HepG2 (cell line): ENCODE measurements at places on chromosomes 12 and 14.
A peak's percentile ranks its signal among the peaks of the same experiment; 100 is the strongest.

- DNase-seq = no peak
Measured at GRCh38 chr14:38951451-38951850, 151.6 kb downstream of the SEC23A start.

DNA sequence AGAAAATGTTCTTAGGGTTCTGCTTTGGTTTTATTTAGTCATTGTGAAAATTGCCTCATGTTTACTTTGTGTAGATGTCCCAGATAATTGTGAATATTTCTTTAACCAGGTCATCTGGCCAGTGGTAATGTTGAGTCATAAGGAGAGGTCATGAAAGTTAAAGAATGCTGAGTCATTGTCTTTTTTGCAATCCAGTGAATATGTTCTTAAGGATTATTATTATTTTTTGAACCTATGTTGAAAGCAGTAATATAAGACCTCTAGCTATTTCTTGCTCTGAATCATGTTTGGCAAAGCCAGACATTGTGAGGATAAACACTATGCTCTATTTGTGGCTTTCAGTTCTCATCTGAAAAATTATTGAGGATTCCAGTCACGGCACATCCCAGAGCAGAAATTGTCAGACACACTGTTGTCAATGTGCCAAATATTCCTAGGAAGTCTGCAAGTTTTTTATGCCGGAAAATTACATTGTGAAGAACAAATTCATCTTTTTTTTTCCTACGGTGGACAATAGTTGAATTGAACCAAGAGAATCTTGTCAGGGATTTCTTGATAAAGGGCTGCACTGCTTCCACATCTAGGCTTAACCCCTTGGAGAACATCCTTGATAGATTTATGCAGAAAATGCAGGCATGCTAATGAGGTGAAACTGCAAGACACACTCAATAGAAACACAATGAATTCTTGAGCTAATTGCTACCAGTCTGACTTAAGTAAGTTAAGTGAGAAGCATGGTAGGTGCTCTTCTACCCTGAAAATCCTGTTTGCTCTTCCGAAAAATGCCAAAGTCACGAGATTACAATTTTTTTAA lies 369.6 kb downstream of the ATP23 start:
- DNase-seq = peak; percentile 28

- no peak for DNase-seq
Measured at GRCh38 chr12:47077206-47078085, 2.0 kb upstream of the PCED1B start.

- no peak for DNase-seq
Measured at GRCh38 chr14:102182190-102182589, 42.5 kb downstream of the WDR20 start.

DNA sequence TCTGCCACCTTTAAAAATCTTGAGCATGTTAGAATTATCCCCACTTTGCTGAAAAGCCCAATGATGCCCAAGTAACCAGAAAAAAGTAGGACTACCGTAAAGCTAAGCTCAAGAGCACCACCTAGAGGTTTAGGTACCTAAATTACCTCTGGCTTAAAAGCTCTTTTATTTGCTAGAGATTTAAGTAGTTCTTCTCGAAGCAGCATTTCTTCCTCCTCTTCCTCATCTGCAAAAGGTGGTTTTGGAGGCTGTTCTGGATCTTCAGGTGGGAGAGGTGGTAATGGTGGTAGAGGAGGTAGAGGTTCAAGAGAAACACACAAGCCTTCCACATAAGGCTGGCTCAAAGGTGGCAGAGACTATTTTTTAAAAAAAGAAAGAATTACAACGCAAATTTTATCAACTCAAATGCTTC lies 26.9 kb downstream of the ZFC3H1 start:
- peak; percentile 70 for DNase-seq

DNA sequence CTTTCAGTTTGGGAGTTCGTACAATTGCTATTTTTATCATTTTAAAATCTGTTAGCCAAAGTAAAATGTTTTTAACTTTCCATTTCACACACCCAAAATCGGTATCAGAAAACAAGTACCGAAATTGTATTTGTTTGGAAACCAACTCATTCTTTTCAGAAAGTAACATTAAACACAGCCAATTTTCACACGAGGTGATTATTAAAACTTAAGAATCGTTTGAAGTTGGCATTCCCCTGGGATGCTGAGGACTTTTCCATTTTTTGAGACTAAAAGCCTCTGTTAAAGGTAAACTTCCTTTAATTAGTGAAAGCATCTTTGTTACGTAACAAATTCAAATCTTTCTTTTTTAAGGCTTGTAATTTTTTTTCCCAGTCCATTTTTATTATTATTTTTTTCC lies 623.0 kb downstream of the VRK1 start:
- no peak for DNase-seq

GRCh38 chr12:38373784-38374183 lies 57.2 kb downstream of the ALG10B start:
- no peak for DNase-seq

DNA sequence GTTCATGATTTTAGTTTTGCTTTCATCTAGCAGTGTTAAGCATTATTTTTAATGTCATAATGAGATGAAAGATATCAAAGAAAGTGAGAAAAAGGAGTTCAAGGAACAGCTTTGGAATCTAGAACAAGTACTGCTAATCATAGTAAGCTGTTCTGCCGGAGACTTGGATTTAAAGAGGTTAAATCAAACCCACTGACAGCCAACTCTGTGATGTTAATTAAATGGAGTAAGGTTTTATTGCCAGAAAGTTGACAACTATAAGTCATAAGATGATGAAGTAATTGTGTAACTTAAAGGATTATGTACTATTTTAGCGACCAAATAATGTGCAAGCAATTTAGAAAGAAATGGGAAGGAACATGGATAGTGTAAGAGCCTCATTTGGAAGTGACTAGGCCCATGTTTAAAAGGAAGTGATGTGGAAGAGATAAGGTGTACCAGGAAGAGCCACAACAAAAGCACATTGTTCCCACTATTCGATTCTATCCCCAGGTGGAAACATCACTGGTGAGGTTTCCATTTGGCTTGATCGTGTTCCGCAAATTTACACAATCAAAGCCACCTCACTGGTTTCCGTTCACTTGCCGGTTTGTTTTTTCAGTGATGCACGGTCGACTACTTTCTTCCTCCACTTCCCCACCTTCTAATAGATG lies 388.5 kb downstream of the PAWR start:
- DNase-seq = no peak

DNA sequence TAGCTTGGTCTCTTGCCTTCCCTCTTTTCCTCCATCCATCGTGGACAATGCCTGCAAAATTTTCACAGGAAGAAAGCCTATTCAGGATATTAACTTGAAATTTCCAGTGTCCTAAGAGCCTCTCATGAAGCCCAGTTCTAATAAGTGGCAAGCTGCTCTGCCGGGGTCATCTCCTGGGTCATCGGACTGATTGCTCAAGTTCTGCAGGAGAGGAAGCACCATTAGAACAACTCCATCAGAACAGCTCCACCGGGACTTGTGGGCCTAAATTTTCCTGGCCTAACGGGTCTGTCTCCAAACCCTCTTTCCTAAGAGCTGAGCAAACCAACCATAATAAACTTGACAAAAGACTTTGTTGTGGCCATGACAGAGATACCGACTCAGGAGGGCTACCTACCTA lies 13.9 kb downstream of the ERG28 start:
- DNase-seq = peak; percentile 40

- no peak for DNase-seq
Measured at GRCh38 chr14:24372701-24373416, 4.9 kb downstream of the NFATC4 start.

- no peak for DNase-seq
Measured at GRCh38 chr12:8446642-8447547, 8.9 kb upstream of the CLEC6A start.

- no peak for DNase-seq
Measured at GRCh38 chr12:65492998-65493912, 214.8 kb downstream of the MSRB3 start.
